ENCODE measurements at places on chromosomes 13 and 19.

- no peak for DNase-seq
These were observed 44.1 kb downstream of the SLAIN1 start for GRCh38 chr13:77741597-77741972.

DNA sequence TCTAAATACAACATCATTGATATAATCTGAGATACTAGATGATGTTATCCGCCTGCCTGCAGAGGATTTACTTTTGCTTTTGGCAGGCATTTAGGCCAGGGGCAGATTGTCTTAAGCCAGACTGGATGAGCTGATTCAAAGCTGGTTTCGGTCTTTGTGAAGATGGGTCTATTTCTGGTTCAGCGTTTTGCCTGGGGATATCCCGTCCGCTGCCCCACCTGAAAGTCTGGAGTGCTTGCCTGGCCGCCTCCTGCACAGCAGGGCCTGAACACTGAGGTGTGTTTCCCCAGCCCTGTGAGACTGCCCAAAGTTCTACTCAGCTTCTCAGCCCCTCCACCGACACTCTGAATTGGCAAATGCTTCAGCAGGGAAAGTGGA is 149.7 kb downstream of the KATNAL1 start:
- DNase-seq, result no peak

DNA sequence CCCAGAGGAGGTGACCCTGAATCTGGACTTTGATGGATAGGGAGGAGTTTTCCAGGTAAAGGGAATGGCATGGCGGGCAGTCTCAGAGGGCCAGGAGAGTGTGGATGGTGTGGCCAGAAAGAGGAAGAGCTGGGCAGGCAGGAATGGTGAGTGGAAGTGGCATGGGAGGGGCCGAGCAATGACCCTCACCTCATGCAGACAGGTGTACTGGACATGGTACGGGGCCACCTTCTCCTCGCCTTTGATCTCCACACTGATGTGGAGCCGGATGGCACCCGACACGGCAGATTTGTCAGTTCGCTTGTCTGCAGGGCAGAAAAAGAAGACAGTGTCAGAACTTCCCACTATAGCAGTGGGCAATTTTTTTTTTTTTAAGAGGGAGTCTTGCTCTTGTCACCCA is 45.5 kb downstream of the UNC13A start:
- DNase-seq, result no peak

- no peak for DNase-seq
These were observed 32.2 kb upstream of the ZNF726 start for GRCh38 chr19:23882493-23882892.

DNA sequence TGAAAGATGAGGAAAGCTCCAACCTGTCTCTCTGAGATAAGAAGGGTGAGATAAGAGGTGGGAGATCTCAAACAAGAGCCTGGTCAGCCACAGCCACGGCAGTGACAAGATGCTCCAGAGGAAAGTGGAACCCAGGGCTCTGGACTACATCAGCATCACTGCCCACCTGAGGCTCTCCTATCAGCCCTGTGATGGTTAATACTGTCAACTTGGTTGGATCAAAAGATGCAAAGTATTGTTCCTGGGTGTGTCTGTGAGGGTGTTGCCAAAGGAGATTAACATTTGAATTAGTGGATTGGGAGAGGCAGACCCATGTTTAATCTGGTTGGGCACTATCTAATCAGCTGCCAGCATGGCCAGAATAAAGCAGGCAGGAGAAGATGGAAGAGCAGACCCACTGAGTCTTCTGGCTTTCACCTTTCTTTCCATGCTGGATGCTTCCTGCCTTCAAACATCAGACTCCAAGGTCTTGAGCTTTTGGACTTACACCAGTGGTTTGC is 476.6 kb upstream of the NBEA start:
- no peak for DNase-seq

- no peak for DNase-seq
These were observed 145.0 kb downstream of the ZNF675 start for GRCh38 chr19:23541991-23542390.

GRCh38 chr13:76160506-76160905 is 524.4 kb downstream of the LMO7 start:
- DNase-seq, result no peak

DNA sequence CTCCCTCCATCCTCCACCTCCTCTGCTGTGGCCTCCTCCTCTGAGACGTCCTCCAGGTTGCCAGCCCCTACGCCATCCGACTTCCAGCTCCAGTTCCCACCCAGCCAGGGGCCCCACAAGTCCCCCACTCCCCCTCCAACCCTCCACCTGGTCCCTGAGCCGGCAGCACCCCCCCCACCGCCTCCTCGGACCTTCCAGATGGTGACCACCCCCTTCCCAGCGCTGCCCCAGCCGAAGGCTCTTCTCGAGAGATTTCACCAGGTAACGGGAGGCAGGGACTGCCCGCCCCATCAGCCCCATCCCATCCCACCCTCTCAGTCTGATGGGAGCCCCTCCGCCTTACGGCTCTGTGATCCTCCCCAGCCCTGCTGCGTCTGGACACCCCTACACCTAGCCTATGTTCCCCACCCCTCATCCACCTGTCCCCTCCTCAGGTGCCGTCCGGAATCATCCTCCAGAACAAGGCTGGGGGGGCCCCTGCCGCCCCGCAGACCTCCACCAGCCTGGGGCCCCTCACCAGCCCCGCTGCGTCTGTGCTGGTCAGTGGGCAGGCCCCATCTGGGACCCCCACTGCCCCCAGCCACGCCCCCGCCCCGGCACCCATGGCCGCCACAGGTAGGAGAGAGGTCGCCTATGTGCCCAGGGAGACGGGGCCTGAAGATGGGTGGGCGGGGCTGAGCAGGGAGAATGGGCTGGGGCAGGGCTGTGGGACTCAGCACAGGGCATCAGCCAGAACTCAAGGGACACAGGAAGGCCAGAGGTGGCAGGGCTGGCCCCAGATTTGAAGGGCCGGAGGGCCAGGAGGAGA is 18.6 kb upstream of the EHD2 start:
- DNase-seq, result no peak
